ENCODE measurements at places on chromosomes 13 and 19.
A peak's percentile ranks its signal among the peaks of the same experiment; 100 is the strongest.

DNA sequence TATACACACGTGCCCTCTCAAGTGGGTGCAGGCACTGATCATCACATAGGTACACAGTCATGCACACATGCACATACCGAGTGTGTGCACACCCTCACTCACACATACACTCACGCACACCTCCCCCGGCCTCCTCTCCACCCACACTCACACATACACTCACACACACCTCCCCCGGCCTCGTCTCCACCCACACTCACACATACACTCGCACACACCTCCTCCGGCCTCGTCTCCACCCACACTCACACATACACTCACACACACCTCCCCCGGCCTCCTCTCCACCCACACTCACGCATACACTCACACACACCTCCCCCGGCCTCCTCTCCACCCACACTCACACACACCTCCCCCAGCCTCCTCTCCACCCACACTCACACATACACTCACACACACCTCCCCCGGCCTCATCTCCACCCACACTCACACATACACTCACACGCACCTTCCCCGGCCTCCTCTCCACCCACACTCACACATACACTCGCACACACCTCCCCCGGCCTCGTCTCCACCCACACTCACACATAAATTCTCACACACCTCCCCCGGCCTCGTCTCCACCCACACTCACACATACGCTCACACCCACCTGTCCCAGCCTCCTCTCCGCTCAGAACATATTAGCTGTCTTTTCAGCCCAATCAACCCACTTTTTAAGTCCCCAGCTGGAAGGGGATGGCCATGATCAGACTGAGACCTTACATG, 105.2 kb upstream of the VSTM2B start:
- DNase-seq: no peak

DNA sequence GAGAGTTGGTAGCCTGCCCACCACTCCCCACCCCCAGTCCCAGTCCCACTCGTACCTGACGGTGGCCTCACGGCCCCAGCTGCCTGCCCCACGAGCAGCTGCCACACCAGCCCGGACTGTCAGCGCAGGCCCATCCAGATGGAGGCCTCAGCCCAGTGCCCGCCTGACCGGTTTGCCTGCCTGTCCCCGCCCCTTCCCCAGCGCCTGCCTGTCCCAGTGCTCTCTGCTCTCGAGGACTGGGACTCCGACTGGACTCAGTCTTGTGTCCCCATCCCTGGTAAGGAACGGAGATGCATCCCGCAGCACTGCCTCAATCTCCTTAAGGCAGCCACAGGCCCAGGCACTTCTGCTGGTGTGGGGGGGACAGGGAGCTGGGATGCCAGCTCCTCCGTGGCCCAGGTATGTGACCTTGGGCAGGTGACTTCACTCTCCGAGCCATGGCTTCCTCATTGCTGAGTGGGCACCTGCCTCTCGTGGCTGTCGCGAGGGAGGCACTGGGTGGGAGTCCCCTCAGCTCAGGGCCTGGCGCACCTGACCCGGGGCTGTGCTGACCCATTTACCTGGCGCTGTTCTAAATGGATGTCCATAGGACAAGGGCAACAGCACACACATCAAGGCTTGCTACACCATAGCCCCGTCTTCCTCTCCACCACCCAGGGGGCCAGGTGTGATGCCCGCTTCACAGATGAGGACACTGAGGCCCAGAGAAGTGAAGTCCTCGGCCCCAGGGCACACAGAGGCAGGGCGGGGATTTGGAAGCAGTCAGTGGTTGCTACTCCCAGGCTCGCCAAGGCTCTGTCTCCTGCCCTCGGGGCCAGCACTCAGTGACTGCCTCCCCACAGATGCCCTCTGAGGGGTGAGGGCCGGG, at the start of gene NKPD1:
Gene NKPD1 (minus strand): TSS at position 113 of the 868 bp plus-strand sequence. CDS start 832 bp downstream, outside the sequence.
- DNase-seq: peak; percentile 62

- DNase-seq: peak; percentile 12
These were observed 688 bp downstream of the ZNF606 start for GRCh38 chr19:58001895-58002369.

DNA sequence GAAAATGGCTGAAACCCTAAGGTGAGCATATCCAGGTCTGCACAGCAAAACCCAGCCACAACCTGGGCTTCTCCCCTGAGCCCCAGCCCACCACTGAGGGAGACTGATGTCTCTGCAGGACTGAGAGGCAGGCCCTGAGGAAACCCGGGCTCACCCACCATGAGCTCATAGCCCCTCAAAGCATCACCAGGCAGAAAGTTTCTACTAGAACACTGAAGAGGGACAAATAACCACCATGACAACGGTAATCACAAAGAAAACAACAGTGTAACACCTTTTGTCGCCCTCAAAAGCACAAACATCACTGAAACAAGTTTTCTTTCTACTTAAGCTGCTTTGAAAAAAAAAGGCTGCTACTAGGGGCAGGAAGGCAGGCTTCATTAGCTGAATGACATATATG, 29.8 kb downstream of the TSHZ3 start:
- no peak for DNase-seq

GRCh38 chr13:49400755-49401659, 42.9 kb downstream of the CAB39L start:
- peak; percentile 17 for DNase-seq

GRCh38 chr13:27168086-27168485, 3.5 kb downstream of the USP12 start:
- DNase-seq: no peak

DNA sequence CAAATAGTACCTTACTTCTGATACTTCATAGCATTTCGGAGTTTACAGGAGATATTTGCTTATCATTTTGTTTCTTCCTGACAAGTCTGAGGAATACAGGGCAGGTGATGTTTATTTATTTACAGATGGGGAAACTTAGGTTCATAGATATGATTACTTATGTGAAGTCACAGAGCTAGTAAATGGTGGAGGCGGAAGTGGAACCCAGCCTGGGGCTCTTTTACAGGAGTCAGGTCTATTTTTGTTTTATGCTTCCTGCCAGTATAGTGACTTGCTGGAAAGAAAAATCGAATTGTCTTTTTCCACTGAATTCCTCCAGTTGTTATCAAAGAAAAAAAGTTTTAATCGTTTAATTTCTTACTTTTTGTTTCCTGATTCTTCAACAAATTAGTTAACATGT, 66.5 kb downstream of the DGKH start:
- no peak for DNase-seq
